Stimulated activated CD4-positive, alpha-beta T cell treated with anti-CD3 and anti-CD28 coated beads, Interleukin-1b, Interleukin-23, amount 100 ng/mL, for 24 hours (primary cell): ENCODE measurements at places on chromosomes 2 and 18.

DNA sequence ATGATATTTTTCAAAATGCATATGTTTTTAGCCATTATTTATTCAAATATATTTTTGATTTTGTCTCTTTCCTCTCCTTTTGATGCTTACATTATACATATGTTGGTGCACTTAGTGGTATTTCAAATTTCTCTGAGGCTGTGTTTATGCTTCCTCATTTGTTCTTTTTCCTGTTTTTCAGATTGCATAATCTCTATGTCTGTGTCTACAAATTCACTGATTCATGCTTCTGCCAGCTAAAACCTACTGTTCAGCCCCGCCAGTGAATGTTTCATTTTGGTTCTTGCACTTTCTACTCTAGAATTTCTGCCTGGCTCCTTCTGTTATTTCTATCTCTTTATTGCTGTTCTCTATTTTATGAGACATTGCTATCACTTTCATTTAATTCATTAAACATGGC, 951.7 kb upstream of the CNTNAP5 start:
- no peak for DNase-seq

DNA sequence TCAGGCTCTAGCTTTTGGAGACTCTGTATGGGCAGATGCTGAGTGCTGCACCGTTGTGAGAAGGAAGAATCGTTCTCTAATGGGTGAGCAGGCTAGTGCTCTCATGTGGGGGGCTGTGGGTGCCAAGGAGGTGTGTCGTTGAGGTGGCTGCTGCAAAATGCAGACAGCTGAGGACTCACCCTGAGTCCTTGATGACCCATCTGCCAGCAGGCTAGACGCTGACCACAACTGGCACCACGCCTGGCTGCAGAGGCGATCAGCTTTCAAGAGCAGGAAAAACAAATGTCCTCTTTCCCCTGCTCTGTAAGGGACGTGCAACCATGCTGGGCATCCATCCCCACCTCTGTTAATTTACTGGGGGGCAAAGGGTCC, 48.2 kb downstream of the HAUS1 start:
- no peak for DNase-seq

DNA sequence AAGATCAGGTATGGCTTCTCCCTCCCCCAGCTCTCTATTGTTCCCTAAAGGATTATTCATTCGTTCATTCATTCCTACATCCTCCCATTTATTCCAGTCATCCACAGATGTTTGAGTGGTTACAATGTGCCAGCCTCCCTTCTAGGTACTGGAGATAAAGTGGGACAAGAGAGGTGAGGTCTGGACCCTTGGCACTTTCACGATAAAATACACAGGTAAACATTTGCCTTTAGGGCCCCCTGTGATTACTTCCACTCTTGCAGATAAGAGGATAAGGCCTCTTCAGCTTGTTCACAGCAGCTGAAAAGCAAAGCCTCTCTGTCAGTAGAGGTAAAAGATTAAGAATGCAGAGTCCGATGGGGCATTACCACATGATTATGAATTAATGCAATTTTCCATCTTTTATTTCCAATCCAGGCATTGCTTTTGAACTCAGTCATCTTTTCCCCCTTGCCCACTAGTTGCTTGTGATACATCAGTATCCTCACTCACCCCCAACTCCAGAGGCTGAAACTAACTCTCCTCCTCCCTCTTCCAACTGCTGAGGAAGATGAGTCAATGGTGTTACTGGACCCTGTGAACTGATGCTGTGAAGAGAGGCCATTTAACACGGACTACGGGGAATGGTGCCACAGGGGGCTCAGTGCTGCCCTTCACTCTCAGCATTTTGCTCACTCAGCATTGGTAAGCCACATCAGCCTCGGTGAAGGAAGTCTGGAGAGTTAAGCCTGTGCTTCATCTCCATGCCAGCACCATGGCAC, 1.1 kb upstream of the DPP4 start:
- DNase-seq = no peak

- no peak for DNase-seq
Observed at GRCh38 chr2:73217826-73218225, 3.8 kb downstream of the SMYD5 start.

- DNase-seq = no peak
Observed at GRCh38 chr2:150478200-150478974, 9.1 kb downstream of the RND3 start.

DNA sequence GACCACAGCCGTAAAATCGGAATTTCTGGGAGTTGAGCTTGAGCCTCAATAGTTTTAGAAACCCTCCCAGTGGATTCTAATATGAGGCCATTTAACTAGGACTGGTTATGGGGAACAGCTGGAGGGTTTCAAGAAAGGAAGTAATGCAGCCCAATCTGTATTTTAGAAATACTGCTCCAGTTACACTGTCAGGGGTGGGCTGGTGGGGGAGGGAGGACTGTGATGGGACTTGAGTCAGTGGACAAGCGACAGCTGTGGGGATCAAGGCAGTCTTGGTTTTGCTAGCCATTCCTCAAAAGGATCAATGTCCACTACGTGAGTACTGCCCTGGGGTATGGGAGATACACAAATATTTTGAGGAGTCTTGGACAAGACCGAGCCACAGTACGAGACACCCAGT, 34.8 kb downstream of the ASB1 start:
- DNase-seq = no peak

DNA sequence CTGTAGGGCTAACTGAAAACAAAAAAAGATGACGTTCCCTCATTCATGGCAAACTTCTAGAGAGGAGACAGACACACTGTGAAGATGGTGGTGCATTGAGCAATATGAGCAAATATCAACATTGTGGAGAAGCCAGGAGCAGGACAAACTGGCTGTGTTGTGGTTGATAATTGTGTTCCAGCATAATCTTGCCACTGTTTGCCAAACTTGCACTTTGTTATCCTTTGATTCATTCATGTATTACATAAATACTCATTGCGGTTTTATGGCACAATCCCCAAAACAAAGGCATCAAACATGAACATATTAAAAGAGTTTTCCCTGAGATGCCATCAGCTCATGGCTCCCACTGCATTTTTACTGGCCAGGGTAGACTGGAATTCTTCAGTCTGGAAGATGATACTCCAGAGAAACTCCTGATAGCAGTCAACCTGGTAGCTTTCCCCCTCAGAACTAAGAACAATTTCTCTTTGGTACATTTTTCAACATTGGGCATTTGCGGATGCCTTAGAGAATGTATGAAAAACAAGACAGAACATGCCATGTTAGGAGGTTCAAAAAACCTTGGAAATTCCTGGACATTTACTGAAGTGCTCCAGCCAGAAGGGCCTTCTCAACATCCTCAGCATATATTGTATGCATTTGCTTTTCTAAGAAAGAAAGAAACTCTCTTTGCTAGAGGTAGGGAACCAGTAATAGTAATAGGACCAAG, 487.4 kb upstream of the CELF4 start:
- DNase-seq = no peak

GRCh38 chr2:225566798-225567197, 167.3 kb downstream of the NYAP2 start:
- DNase-seq = no peak

GRCh38 chr18:77749089-77749488, 499.4 kb downstream of the GALR1 start:
- DNase-seq = no peak

GRCh38 chr18:73947180-73947921, 200.3 kb downstream of the FBXO15 start:
- no peak for DNase-seq

DNA sequence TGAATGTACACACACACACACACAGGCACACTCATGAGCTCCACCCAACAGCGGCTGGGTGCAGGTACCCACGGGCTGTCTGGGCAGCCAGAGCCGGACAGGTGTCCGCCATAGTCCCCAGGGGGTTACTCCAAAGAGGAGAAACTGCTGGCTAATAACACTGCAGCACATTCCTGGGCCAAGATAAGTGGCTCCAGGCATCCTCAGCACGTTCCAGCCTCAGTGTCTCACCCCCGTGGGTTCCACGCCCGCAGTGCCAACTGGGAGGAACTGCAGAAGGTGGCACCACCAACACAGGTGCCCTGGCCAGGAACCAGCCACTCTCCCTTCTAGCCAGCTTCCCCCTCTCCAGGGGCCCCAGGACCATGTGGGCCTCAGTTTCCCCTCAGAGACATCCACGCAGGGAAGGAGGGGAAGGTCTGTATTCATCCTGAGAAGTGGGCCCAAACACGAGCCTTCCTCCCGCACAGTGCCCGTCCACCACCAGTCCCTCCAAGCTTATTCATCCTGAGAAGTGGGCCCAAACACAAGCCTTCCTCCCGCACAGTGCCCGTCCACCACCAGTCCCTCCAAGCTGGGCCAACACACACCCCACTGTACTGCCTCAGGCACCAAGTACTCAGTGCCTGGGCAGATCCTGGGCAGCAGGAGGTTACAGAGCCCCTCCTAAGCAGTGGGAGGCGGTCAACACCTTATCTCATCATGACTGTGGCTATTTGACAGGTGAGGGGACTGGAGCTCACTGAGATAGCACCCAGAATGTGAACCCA, 47.6 kb downstream of the TNS1 start:
- DNase-seq = no peak

- DNase-seq = no peak
Observed at GRCh38 chr2:177264209-177264692, 276 bp downstream of the NFE2L2 start.

GRCh38 chr18:61957801-61958516, 65.2 kb upstream of the RNF152 start:
- no peak for DNase-seq

DNA sequence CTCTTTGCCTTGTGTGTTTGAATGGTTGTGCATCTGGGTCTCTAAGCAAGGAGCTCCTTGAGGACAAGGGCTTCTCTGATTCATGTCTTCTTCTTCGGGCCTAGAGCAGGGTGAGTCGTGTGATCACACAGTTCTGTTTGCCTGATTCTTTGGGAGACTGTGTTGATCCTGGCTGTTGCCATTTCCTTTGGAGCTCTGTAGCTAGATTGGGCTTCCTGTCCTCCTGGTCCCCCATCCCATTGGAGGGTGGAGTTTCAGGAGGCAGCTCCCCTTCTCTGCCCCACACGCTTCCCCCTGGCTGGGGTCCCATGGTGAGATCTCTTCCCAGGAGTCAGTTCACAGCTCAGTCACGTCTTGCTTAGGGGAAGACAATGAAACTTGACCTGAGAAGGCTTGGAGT, 92.8 kb downstream of the TRIB2 start:
- DNase-seq = no peak

GRCh38 chr2:203782262-203782976, 76.0 kb downstream of the CD28 start:
- peak; percentile 58 for DNase-seq

- no peak for DNase-seq
Observed at GRCh38 chr2:158089322-158089721, 12.4 kb upstream of the UPP2 start.

- no peak for DNase-seq
Observed at GRCh38 chr2:100267751-100268150, 54.5 kb downstream of the LONRF2 start.

DNA sequence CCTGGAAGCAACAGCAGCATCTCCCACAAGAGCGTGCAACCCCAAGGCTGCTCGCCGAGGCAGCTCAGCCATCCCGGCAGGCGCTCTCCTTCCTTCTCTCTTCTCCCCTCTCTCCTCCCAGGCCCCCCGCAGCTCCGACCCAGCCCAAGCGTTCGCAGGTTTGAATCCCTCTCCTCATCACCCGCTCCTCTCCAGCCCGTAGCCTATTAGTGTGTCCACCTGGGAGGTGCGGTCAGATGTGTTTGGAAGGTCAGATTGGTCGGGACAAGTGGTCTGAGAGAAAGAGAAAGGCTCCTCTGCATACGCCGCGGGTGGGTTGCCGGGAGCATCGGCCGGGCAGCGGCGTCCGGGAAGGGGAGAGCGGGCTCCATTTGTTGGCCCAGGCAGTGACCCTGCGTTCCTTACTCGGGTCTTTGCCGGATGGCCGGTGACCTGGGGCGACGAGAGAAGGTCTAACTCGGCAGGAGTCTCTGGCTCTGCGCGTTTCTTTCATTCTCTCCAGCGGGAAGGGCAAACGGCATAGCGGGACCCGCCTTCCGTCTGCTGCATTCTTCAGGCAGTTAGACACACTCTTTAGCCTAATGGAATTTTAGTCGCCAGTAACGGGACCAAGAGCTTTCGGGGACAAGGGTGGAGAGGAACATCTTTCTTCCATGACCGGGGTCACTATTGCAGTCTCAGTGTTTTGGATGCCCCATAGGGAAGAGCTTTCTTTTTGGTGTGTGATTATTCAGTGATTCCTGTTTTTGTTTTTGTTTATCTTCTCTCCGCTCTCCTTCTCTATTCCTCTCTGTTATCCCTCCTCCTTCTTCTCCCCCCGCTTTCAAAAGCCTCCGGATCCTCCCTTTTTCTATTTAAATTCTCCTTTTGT, 1.1 kb upstream of the TMEFF2 start:
- DNase-seq = no peak

- DNase-seq = no peak
Observed at GRCh38 chr2:44774826-44775492, 166.5 kb upstream of the SIX3 start.

DNA sequence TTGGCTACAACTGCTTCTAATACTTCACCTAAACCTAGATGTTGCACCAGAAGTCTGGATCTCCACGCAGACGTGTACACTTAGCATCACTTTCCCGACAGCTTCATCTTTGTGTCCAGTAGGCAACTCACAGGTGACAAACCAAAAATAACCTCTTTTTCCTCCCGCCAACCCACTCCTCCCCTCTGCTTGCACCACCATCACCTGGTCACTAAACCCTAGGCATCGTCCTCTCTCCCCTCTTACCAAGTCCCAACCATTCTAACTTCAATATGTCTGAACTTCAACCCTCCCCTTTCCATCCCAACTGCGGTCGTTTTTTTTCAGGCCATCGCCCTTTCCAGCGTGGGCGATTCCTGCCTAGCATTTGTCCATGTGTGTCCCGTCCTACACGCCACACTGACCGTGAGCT, 413 bp upstream of the CHMP3 start:
- DNase-seq = no peak

- no peak for DNase-seq
Observed at GRCh38 chr2:120865656-120866055, 130.0 kb downstream of the GLI2 start.

DNA sequence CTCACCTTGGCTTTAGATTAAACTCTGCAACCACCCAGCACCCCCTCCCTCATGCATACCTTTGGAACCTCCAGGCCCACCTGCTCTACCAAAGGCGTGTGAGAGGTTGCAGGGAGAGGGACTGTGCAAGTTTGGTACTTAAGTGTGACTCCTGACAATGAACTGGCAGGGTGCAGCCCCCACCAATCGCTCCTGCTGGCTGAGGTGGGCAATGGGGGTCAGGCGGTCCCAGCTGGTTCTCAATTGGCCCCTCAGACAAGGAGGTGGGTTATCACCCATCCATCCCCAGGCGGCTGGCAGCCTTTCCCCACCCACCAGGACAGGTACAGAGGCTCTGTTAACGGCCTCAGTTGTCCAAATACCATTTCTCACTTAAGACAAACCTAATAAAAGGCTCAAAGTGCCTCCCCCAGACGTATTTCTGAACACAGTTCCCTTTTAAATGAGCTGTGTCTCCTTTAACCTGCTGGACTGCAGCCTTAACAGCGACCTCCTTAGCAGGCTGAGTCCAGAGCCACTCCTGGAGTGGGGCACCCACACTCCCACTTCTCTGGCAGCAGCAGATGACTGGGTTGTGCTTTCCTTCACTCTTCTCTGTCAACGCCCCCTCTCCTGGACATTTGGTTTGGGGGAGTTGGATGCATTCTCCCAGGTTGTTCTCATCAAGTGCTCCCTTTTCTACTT, 169.2 kb upstream of the SMAD2 start:
- no peak for DNase-seq
